ENCODE measurements at places on chromosomes 2 and 18.

- peak; percentile 83 for DNase-seq
These were observed 33.4 kb downstream of the XRCC5 start for GRCh38 chr2:216142540-216142939.

DNA sequence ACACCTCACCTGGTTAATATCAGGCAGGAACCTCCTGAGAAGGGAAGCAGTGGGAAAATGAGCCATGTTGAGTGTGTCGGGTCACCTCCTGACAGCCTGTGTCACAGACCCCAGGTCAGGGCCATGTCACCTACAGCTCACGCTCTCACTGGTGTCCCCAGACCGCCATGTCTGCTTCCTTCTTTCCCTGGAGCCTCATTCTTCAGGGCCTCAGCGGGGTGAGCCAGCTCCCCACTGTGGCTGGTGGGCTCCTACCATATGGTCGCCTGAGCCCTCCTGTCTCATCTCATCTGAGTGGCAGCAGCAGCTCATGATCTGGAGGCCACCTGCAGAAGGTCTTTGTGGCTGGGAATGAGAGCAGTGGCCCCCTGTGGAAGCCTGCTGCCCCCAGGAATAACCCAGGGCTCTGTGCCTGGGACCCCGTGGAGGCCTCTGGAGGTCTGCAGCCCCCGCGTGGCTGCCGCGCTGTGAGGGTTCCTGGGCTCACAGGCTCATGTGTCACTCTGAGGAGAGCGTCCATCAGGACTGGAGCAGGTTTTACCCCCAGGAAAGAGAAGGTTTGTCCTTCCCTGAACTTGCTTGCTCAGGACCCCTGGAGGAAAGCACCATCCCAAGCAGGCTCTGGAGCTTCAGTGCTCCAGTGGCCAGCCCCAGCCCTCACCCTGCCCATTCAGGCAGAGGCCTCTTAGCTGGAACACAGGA, 56.4 kb downstream of the FAM168B start:
- DNase-seq: no peak

GRCh38 chr2:74110537-74110936, 37.2 kb downstream of the BOLA3 start:
- no peak for DNase-seq

DNA sequence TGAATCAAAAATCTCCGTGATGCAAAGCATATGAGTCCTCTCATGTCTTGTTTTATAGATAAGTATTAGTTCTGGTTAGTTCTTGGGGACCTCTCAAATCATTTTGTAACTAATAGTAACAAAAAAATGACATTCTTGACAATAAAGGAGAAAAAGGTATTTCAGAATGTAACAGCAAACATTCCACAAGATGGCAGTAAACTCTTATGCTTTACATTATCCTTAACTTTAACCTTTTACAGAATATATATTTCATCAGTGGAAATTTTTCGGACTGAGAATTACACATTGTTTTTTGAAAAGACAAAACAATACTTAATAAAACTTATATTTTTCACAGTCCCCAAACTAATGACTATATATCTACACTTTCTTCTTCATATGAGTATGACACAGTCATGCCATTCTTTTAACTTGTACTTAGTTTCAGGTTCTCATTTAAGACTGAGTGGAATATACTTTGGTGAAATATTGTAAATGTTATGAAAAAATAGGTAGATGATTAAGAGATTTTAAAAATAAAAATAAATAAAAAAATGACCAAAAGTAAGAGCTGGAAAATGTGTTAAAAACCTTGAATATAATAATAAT, 142.9 kb upstream of the NXPH2 start:
- no peak for DNase-seq

GRCh38 chr2:234048049-234048448, 2.5 kb upstream of the SPP2 start:
- no peak for DNase-seq

GRCh38 chr2:65403529-65403915, 28.9 kb downstream of the SPRED2 start:
- no peak for DNase-seq

GRCh38 chr2:19801367-19802080, 100.3 kb downstream of the TTC32 start:
- peak; percentile 91 for DNase-seq

DNA sequence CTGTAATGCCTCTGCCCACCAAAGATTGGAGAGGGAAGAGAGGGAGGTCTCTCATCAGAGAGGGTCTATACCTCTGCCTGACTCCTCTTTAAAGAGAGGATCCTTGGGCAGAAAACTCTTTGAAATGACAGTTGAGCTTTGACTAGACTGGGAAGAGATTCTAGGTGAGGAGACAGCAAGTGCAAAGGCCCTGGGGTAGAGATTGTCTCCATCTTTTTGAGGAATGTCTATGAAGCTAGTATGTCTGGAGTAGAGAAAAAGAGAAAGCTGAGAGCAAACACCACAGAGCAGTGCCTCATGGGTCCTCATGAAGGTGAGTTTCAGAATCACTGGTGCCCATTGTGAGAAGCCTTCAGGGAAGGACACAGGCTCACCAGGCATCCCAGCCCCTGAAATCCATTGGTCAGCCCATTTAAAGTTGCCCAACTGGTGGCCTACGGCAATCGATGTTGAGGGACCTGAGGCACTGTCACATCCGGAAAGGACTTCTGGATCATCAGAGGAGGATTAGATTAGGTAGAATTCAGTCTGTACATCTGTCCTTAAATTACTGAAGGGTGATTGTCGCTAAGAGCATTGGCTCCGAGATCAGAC, 31.5 kb downstream of the LBH start:
- DNase-seq: no peak

- DNase-seq: no peak
These were observed 285.6 kb downstream of the THSD7B start for GRCh38 chr2:137050949-137051348.

GRCh38 chr18:29982218-29982617, 1060.3 kb downstream of the DSC3 start:
- DNase-seq: no peak

DNA sequence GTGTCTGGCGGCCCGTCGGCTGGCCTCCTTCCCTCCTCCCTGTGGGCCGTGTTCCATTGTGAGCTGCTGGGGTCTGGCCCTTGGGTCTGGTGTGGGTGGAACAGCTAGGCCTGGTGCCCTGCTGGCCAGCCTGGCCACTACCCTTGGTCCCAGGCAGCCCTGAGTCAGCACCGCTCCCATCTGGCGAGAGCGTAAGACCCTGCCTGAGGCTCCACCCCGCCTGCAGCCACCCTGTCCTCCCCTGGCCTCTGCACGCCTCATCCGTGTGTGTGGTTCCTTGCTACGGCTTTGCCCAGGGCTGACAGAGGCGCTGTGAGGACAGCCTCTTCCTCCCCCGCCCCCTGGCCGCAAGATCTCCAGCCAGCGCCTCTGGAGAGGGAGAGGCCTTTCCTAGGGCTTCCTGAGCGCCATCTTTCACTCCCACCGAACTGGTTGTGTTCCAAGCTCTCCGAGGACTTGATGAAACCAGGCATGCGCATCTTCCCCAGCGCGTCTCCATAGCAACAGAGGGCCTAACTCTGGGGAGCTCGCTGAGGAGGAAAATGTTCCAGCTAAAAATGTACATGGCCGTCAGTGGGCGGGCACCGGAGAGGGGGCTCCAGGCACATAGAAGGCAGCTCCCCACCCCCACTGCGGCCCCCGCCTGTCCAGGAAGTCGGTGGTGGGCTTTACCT, 83.0 kb downstream of the STPG4 start:
- DNase-seq: no peak

DNA sequence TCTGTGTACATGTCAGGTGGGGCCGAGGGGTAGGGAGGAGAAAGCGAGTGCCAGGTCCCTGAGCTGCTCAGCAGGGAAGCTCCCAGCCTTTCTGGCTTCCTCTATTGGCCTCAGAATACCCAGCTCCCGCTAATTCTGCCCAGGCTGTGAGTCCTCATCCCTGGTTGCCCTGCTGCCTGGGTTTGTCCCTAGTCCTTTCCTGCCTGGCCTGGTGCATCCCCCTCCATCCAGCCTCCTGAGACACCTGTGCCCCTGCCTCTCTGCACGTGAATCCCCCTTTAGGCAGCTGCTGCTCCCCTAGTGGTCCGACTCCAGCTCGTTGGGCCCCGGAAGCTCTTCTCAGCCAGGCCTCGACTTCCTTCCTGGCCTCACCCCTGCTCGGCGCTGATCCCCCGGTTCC, 54.6 kb downstream of the INHBB start:
- DNase-seq: no peak

DNA sequence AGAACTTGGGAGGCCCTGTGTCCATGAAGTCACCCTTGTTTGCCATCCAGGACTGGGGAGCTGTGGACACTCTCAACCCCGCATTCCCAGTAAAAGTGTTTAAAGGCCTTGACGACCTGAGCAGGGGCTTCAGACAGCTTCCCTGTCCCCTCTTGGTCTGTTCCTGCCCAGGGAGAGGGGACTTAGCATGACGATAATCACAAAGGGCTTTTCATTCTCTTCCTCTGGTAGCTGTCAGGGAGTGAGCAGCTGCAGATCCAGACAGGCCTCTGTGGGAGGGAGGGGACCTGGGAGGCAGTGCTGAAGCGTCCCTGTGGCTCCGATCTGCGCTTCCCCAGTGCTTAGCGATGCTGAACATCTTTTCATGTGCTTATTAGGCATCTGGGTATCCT, 77.8 kb upstream of the HS6ST1 start:
- DNase-seq: no peak

- no peak for DNase-seq
These were observed 44.8 kb upstream of the KDM3A start for GRCh38 chr2:86396291-86396785.

DNA sequence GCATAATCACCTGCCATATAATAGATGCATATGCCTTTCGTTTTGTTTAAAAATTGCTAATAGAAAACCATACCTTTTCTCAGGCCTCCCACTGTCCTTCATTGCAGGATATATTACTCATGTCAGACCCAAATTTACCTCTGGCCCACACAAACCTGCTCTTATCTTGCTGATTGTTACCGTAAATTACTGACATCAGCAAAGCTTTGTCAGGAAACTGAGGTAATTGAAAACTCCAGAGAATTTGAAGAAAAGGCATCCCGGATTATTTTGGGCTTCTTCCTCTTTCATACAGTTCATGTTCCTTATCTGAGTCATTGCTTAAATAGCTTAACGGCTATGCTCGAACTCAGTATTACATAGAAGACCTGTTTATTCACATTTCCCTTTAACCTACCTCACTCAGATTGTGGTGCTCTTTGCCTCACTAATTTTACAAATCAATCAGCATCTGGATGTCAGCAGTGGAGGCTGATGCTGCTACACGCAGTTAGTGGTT, 145.7 kb downstream of the ZEB2 start:
- no peak for DNase-seq

DNA sequence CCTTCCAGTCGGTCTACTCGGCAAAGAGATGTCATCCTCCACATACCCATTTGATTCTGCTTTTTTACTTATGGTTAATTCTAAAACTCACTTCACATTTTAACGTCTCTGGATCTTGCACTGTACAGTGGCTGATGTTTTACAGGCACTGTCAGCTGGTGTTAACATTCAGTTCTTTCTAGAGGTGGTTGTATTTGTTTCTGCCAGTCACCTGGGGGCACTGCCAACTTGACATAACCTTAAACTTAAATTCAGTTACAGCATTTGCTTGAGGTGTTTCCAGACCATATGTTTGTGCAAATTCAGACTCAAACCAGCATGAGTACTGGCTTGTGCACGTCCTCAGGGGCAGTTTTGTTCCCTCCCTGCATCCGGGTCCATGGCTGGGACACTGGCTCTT, 5.3 kb upstream of the TMEM185B start:
- DNase-seq: no peak

DNA sequence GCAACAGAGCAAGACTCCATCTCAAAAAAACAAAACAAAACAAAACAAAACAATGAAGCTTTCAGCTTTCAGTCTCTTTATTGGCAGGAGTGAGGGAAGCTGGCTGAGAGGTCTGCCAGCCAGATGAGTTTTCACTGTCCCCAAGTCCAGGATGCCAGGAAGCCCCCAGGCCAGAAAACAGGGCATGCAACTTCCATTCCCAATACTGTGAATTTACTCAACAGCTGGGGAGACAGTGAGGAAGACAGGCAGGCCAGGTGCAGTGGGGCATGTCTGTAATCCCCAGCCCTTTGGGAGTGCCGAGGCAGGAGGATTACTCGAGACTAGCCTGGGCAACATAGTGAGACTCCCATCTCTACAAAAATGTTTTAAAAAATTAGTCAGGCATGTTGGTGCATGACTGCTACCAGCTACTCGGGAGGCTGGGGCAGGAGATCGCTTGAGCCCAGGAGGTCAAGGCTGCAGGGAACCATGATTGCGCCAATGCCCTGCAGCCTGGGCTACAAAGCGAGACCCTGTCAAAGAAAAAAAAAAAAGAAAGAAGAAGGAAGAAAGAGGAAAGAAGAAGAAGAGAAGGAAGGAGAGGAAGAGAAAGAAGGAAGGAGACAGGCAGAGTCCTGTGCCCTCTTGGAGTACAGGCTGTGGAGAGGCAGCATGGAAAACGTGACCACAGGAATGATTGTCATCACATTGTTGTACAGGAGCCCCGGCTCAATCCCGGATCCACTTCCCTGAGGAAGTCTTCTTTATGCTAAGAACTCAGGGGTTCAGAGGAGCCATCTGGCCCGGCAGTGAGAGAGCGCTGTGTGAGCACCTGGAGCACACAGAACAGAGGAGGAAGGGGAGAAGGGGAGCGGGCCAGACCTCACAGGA, 29.2 kb upstream of the POMC start:
- DNase-seq: no peak

GRCh38 chr2:53129851-53130250, 637.8 kb upstream of the CHAC2 start:
- DNase-seq: peak; percentile 14

DNA sequence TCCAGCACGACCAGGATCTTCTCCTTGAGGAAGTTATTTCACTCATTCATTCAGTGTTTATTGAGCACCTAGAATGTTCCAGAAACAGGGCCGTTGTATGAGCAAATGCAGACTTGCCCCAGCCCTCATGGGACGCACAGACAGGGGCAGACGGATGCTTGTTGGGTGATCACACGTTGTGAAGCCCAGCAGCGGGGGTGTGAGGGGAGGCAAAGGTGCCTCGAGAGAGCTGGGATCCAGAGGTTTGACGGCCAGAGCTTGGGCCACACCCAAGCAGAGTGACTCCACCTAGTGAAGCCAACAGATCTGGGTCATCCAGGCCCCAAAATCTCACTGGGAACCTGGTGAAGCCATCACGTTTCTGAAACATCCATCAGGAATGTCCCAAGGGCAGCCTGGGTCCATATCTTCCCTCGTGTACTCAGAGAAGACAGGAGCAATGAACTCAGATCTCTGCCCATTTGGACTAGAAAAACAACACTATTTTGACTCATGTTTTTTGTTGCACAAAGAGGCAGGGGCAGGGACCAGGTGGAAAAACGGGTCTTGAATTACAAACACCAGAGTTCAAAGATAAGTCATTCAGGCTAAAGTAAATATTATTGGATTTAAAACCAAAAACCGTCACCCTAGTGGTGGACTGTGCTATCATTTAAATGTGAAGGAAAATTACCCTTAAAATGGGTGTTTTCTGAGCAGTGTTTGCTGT, 54.9 kb upstream of the RBM44 start:
- no peak for DNase-seq

GRCh38 chr18:45802814-45803492, 22.5 kb upstream of the SIGLEC15 start:
- peak; percentile 94 for DNase-seq
